ENCODE measurements at places on chromosomes 12 and 14.

GRCh38 chr12:85654456-85654840, 181.8 kb downstream of the RASSF9 start:
- H3K27me3 ChIP-seq: no peaks in the 10 kb centered on the region
- DNase-seq: no peak
- no peak overlapping the region for H3K27ac ChIP-seq
- no peaks in the 10 kb centered on the region for H3K36me3 ChIP-seq
- no peak overlapping the region for H3K4me3 ChIP-seq

DNA sequence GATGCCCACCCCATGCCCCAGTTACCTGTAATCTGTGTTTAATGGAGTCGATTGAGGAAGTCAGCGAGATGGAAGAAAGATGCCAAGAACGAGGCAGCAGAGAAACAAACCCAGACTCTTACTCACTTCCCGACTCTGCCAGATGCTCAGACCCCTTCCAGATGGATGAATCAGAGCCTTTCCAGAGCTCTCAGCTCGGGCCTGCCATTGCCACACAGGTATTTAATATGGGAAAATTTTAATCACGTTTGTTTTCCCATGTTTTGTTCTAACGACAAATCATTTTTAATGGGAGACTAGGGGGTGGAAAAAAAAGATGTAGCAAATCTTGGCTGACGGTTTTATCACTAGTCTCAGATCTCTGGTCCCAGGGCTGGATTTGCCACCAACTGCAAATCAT, 72.5 kb upstream of the SRRM4 start:
- DNase-seq: no peak
- H3K27me3 ChIP-seq: no peaks in the 10 kb centered on the region
- H3K4me3 ChIP-seq: no peak overlapping the region
- no peaks in the 10 kb centered on the region for H3K36me3 ChIP-seq
- H3K4me1 ChIP-seq: no peaks in the 10 kb centered on the region
- H3K27ac ChIP-seq: no peak overlapping the region

DNA sequence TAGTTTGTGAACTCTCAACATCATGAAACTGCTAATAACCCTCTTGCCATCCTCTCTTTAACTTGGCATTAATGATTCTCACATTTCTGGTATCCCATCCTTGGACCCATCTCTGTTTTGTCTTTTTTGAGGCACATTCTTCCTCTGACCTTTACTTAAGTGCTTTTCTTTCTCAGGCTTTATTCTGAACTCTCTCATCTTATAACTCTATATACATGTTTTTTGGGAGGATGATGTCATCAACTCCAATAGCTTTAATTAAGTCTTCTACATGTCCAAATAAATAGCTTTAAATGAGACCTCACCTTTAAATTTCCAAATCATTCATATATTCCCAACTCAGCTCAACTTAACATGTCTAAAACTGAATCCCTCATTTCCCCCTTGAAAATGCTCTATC, 88.4 kb downstream of the PPFIA2 start:
- H3K27me3 ChIP-seq: no peaks in the 10 kb centered on the region
- no peak overlapping the region for H3K27ac ChIP-seq
- no peaks in the 10 kb centered on the region for H3K36me3 ChIP-seq

GRCh38 chr12:130582286-130582685, 133.8 kb downstream of the RIMBP2 start:
- H3K27ac ChIP-seq: no peak overlapping the region
- no peaks in the 10 kb centered on the region for H3K36me3 ChIP-seq
- no peak for DNase-seq
- no peaks in the 10 kb centered on the region for H3K4me1 ChIP-seq
- no peaks in the 10 kb centered on the region for H3K27me3 ChIP-seq
- H3K4me3 ChIP-seq: no peak overlapping the region

GRCh38 chr12:114248527-114248926, 157.4 kb downstream of the TBX5 start:
- H3K4me1 ChIP-seq: no peaks in the 10 kb centered on the region
- DNase-seq: no peak
- no peaks in the 10 kb centered on the region for H3K36me3 ChIP-seq
- H3K4me3 ChIP-seq: no peak overlapping the region
- H3K27ac ChIP-seq: no peak overlapping the region
